ENCODE measurements at places on chromosomes 4 and X.

- peak; percentile 76 for DNase-seq
Observed at GRCh38 chrX:39874202-39874816, 223.4 kb downstream of the BCOR start.

- no peak for DNase-seq
Observed at GRCh38 chr4:180618396-180618795, 1624.8 kb upstream of the TENM3 start.

DNA sequence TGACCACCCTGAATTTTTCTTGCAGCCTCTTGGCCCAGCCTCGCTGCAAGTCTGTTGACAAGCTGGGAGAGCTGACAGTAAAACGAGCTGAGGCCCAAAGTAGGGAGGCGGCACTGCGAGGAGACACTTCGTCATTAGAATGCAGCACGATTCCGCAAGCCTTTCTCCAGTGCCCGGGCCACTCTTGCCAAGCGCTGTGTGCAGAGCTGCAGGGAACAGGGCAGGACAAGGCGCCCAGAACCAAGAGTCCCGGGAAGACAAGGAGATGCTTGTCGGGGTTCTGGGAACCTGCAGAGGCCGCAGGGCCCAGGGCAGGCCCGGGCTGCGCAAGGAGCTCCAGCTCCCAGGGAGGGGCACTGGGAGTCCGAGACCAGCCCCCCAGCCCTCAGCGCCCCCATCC lies 187.1 kb downstream of the BCOR start:
- no peak for DNase-seq

DNA sequence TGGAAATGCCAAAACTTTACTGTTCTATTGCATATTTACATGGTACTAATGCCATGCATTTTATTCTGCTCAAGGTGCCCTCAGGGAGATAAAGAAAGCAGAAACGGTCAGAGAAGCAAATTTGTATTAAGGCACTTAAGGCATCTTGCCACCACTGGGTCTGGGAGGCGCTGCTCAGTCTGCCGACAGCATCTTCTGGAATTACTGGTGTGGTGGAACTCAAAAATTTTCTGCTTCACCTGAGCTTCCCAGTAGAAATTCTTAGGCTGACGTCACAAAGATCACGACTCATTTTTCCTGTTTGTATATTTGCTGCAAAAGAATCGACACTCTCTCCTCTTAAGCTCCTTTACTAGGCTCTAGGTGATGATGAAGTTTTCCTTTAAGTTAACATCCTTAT lies 3.0 kb downstream of the RASSF6 start:
- no peak for DNase-seq

GRCh38 chr4:19698961-19699360 lies 552.7 kb upstream of the SLIT2 start:
- no peak for DNase-seq

- no peak for DNase-seq
Observed at GRCh38 chr4:143085659-143086058, 99.1 kb upstream of the USP38 start.

DNA sequence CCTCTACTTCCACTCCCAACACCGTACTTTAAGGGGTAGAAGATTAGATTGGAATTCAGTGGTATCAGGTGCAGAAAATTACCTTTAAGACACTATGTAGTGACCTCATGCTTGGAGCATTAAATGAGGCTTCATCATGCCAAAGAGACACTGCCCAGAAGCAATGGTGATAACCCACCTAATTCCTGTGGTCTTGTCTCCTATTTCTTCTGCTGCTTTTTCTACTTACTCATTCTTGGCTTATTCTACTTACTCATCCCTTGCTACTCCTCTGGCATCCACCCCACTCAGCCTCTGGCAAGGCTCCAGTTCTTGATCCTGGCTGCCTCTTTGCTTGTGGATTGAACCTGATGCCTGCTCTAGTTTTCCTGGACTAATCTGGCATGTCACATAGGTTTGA lies 62.3 kb upstream of the ADAMTS3 start:
- no peak for DNase-seq

DNA sequence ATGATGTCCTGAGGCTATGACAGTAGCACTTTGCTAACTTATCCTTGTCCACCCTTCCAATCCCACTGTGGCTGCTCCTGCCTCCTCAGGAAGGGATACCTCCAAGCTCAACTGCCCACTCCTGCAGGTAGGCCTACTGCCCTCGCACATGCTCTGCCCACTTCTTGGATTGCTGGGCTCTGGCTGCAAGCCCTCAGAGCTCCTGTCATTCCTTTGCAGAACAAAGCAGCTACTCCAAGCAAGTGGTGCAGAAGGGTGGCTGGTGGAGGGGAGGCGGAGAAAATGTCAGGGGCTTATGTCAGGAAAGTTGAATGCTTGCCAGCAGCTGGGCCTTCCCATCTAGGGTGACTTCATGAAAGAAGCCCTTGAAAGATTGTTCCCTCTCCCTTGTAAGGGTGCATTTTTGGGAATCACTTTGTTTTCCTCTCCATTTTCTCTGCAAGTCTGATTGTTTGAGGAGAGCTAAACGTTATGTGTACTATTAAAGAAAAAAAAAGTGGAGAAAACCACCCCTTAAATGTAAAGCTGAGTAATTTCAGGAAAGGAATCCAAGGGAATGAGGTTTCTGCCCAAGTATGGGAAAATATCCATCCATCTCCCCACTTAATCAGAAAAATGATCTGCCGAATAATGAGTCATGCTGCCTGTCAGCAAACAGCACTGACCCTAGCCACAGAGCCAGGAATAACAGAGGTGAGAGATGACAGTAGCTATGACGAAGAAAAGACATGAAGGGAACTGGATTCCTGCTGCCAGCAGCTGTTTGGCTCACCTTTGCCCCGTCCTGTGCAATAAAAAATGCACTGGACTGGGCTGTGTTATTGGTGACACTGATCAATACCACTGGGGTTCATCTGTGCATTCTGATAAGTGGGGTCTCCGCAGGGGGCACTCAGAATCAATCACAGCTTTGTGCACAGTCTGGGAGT lies 102.0 kb downstream of the RTL5 start:
- DNase-seq: no peak

DNA sequence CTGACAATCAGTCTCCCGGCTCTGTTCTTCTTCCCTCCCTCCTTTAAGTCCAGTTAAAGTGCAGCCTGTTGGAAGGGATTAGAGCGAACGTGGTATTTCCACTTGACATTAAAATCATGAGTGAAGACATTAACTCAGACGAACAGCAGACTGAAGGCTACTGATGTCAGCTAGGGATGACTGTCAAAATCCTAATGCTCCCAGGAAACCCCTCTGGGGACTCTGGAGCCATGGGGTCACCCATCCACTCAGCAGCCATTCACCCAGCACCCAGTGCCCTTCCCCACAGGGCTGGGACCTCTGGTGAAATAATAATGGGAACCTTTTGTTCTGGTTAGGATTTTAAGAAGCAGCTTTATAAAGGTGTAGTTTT lies 113.9 kb downstream of the DRD5 start:
- DNase-seq: no peak

DNA sequence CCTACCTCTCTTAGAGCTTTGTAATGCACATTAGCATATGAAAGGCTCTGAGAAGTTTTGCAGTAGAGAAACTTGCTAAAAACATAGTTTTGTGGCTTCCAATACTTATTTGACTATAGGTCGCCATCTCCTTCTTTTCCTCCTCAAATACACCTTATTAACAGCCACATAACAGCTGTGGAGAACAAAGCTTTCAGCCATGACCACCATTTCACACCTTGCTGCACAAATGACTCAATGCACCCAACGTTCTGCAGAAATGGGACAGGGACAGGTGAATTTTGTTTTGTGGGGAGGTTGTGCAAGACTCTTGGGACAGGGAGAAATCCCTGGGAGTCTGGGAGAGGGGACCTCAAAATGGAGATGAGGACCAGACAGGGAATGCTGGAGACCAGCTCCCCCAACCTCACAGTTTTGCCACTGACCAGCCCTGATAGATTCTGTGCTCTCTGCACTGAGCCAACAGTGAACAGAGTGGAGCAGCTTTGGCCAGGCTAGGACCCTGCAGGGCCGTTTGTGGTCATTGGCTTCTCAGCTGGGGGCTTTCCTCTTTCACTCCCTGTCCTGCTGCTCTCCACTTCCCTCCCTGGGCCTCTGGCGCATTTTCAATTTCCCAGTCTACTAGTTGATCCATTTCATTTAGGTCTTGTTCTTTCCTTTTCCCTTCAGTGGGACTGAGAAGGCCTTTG lies 16.6 kb downstream of the FRMPD3 start:
- no peak for DNase-seq

- DNase-seq: no peak
Observed at GRCh38 chrX:135328421-135329005, 19.2 kb downstream of the ETDC start.

DNA sequence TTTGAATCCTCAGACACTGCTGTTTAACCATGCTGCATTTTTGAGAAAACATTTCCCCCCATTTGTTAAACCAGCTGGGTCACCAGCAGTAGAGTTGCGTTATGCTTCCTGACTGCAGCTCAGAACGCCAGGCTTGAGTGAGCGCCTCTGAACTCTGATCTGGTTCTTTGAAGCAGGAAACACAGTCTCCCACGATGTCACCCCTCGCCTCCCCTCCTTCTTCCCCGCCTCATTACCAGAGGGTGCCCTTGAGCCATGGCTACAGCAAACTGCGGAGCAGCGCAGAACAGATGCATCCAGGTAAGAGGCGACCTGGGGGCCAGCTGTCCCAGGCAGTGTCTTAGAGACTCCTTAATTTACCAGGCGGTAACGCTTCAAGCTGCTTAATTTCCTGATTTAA lies 78.4 kb downstream of the REPS2 start:
- no peak for DNase-seq

DNA sequence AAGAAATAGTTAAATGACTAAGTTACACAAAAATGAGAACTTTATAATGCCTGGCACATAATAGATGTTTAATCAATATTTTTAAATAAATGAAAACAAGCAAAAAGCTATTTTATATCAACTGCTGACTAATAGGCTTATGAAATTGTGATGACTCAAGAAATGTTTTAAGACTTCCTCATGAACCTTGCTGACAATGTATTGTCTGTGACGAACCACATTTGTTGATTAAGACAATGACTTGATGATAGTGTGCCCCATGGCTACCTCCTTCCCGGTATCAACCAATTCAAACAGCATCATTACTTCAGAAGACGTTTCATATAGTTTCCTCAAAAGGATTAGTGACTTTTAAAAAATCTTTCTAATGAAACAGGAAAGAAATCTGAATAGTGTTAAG lies 7.9 kb downstream of the CXCL6 start:
- DNase-seq: no peak

GRCh38 chr4:89358935-89359638 lies 51.5 kb upstream of the GPRIN3 start:
- no peak for DNase-seq

DNA sequence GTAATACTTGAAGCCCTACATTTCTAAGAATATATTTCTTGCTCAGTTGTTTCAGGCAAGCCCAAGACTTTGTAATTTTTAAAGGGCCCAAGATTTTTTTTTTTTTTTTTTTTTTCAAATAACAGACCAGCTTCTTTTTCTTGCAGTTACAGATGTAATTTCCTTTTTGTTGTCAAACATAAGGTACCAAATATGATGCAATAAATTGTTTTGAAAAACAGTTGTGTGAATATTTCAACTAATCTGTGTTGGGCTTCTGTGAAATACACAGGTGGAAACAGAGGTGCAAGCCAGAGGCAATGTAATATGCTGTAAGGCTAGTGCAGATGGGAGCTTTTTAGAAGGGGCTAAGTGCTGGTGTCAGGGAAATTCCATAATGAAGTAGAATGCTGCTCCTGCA lies 64.8 kb upstream of the RAB33B start:
- DNase-seq: no peak

- no peak for DNase-seq
Observed at GRCh38 chrX:120014354-120015130, 62.9 kb downstream of the RHOXF2B start.

DNA sequence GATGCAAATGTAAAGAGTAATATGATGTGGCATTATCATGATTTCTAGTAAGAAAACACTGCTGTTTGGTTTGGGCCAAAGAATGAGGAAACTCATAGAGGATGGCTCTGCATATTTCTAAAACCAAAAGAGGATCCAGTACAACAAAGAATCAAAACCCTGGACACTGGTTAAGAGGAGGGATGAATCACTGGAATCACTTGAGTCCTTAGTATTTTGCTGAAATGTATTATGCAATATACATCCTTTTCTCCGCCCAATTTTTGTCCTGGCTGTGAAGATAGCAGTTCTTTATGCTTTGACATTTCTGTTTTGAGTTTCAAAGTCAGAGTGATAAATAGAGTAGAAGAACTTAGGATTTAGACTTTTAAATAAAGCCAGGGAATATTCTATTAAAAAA lies 345.9 kb downstream of the PACRGL start:
- DNase-seq: no peak

DNA sequence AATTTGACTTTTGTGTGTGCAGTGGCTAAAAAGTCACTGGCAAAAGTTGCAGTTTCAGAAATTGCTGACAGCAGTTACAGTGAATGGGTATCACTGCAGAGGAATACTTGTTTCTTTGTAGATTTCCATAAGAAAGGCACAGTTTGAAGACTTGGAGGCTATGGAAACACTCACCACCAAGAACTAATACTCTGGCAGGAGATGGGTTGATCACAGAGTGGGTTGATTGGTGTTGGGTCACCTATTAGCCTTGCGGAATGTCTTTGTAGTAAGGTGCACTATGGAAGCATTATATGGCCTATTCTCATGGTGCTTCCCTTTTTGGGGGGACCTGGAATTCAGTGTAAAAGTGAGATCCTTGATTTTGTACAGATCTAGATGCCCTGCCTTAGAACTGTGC lies 502.8 kb downstream of the CFAP47 start:
- DNase-seq: no peak

DNA sequence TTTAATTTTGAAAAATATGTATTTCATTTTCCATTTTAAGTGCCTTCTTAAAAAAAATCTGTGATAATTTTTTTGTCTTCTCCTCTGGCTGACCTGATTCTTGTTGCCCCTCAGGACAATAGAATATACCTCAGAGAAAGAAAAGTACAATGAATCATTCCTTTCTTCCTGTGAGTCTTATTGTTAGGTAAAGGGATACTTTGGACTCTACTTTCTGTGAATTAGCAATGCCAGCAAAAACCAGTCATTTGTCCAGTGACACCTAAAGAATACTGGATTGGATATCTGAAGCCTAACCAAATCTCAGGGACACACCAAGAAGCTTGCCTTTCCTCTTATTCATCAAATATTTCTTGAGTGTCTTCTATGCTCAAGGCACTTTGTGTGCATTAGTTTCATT lies 102.1 kb downstream of the AREG start:
- no peak for DNase-seq

DNA sequence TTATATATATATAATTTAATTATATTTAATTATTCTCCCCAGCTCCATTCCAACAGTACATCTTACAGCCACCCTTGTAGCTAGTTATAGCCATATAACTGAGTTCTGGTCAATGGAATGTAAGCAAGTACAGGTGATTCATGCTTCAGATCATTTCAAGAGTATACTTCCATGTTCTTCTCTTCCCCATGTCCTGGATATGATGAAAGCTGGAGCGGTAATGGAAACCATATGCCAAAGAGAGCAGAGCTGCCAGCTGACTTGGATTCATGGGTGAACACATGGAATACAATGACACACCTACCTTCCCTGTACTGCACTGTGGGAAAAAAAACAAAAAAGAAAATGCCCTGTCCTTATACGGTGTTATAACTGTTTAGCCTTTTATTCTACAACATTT lies 17.5 kb upstream of the CORIN start:
- no peak for DNase-seq

GRCh38 chr4:83331956-83332355 lies 2.7 kb downstream of the HPSE start:
- no peak for DNase-seq
